Forelimb muscle (tissue), 1 donor: ENCODE measurements at places on chromosomes 6 and 20.
A peak's percentile ranks its signal among the peaks of the same experiment; 100 is the strongest.

DNA sequence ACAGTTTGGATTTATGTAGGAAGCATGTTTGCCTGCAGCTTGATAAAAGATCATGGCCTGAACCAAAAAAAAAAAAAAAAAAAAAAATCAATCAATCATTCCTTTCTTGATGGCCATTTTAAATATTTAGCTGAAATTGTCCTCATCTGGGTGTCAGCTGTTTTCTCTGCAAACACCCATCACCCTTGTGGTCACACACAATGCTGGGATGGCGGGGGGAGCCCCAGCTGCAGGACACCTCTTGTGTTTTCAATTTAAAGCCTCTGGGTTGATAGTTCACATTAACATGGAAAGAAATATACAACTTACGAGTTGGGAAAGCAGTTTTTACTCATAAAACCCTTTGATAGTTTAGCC is 160.4 kb downstream of the ZFP64 start:
- DNase-seq, result no peak

DNA sequence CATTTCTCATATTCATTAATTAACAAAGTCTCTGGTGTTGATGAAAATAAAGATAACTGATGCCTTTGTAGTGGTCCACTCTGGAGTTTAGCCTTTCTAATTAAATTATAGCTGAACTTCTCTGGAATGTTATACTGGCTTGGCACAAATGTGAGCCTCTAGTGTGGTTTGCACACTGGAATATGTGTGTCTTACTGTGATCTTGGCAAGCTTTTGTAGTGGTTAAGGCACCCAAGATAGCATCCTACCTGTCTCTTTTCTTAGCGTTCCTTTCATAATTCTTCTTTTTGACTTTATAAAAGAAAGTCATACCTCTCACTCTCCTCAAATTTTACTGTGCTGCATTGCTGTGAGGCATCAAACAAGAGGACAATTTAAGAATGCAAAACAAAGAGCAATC is 107.4 kb downstream of the UTRN start:
- DNase-seq, result no peak

- no peak for DNase-seq
These were observed 82.0 kb downstream of the SERAC1 start for GRCh38 chr6:158086054-158086503.

- DNase-seq, result no peak
These were observed at the start of gene NKAIN4 for GRCh38 chr20:63254232-63254605. Gene NKAIN4, minus strand, starts transcription at chr20:63254463. Its CDS starts 13 bp downstream, at chr20:63254450.

GRCh38 chr6:143896126-143896860 is 32.0 kb downstream of the ZC2HC1B start:
- DNase-seq, result no peak

DNA sequence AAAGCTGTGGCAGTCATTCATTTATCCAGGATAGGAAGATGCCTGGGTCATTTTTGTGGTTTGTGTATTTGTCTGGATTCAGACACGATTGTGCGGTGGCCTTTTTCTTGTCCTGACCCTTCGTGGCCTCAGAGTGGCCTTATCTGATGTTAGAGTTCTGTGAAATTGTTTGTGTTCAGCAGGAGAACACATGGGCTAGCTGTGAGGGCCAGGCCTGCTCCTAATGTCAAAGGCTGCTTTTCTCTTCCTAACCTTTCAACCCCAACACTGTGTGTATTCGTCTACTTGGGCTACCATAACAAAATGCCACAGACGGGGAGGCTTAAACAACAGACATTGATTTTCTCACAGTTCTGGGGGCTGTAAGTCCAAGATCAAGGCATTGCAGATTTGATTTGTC is 321.8 kb downstream of the CD83 start:
- DNase-seq, result no peak

GRCh38 chr6:113647143-113647889 is 209.8 kb upstream of the MARCKS start:
- DNase-seq, result no peak

GRCh38 chr20:13012886-13013285 is 4.1 kb downstream of the SPTLC3 start:
- DNase-seq, result no peak

- no peak for DNase-seq
These were observed 34.6 kb upstream of the MAPK13 start for GRCh38 chr6:36095497-36096391.

DNA sequence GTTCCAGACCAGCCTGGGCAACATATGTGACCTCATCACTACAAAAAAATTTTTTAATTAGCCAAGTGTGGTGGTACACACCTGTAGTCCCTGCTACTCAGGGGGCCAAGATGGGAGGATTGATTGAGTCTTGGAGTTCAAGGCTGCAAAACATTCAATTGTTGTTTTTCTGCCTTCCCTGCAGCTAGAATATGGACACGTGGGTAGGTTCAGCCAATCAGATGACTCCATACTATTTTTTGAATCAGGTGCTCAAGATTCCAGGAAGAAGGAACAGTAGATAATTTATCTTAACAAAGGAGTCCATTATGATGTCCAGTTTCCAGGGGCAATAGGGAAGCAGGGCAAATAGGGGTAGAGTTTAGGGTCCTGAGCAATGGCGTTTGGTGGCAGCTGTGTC is 2.4 kb upstream of the DEFB119 start:
- no peak for DNase-seq

DNA sequence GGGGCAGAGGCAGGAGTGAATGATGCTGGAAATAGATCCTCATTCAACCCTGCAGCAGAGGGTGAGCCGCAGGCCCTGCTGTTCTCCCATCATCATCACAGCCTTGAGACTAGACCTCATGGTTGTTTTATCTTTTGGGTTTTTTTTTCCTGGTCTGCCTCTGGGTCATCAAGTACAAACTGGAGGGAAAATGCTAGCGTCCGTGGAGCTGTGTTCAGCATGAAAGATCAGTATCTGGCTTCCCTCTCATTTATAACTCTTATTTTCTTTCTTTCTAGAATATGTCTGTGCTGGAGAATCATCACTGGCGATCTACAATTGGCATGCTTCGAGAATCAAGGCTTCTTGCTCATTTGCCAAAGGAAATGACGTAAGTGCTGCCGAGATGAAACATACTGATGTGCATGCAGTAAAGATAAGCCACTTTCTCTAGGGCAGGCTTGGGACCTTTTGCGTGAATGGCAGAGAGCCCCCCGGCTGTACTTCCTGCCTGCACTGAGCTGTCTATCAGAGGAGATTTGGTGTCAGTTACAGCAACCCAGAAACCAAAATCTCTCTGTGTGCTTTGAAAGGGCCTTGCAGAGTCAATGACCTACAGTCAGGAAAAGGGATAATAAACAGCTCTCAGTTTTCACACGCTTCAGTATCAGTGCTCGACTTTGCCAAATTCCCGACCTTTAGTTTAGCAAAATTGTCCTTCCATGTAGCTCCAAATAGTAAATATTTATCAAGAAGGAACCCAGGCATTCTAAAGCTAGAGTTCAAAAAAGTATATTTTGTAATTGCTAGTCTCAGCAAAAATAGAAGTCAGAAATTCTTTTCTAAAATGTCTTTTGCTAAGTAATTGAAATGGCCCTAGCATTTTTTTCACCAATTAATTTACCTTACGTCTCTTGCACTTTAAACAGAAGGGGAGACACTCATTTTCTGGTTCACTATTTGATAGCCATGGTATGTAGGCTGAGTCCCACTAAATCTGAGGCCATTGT is 76.3 kb downstream of the MTFR2 start:
- no peak for DNase-seq

DNA sequence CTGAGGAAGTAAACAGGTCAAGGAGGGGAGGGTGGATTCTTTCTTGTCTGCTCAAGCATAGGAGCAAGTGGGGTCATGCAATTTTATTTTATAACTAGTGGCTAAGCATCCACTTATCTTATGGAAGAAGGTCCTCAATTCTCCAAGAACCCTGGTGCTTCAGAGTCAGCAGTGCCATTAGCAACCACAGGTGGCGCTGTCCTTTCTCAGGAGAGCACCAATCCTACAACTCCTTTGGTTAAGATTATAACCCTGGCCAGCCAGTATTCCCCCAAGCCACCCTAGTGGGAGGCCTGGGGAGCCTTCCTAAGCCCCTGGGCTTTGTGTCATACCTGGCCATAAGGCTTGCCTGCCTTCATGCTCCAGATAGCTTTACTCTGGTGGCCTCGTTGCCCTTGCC is 60.7 kb downstream of the PCSK2 start:
- DNase-seq, result no peak

DNA sequence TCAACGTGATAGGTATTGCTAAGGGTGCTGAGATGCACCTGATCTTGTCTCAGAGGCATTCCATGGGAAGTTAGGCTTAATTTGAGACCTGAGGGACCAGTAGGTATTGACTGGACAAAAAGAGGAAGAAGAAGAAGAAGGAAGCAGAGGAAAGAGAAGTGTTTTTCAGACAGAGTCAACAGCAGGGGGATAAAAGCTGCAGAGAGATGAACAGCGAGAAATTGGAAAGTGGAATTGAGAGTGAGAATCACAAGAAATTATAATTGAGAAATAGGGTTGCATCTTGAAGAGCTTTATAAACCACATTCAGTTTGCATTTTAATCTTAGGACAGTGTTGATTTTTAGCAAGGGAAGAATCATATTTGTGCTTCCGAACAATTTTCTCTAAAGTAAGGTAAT is 254.0 kb downstream of the CD83 start:
- no peak for DNase-seq

DNA sequence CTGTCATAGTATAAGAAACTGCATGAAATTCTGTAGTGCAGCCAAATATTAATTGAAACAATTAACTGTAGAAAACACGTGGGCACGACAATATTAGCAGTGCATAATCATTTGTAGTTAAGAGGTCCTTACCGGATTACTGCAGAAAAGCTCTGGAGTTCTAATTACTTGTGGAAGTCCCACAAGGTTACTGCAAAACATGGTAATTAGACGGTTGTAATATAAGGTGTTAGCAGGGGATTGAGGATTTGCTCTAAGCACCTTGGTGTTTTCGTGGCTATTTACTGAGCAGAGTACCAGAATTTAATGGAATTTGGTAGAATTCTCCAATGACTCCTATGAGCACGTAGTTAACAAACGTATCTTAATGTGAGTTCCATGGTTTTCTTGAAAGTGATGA is 473.6 kb upstream of the AGPAT4 start:
- DNase-seq, result no peak

- no peak for DNase-seq
These were observed 88.9 kb downstream of the PHIP start for GRCh38 chr6:78989191-78989590.

- DNase-seq, result no peak
These were observed 455.9 kb upstream of the MARCKS start for GRCh38 chr6:113401231-113401630.

- no peak for DNase-seq
These were observed 68.6 kb upstream of the PRSS16 start for GRCh38 chr6:27178860-27179259.

- peak; percentile 80 for DNase-seq
These were observed at the start of gene EEF1E1 for GRCh38 chr6:8102122-8102958. Gene EEF1E1, minus strand, starts transcription at chr6:8102548. Its CDS starts 27 bp downstream, at chr6:8102521.

DNA sequence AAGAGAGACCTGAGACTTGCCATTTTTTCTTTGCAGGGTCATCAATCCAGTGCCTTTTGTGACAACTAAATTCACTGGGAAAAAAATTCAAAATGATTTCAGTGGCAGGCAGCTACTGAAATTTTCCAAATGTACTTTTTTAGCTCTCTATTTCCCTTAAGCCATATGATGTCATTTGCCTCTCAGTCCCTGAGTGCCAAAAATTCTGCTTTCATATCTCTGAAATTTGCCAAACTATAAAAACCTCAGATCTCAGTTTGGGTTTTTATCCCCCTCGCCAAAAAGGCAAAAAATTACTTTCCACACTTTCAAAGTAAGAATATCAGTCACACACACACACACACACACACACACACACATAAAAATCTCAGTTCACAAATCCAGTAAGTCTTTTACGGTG is 651.3 kb upstream of the ARID1B start:
- DNase-seq, result no peak
